GOT3 (cell line): ENCODE measurements at places on chromosomes 12 and 14.

DNA sequence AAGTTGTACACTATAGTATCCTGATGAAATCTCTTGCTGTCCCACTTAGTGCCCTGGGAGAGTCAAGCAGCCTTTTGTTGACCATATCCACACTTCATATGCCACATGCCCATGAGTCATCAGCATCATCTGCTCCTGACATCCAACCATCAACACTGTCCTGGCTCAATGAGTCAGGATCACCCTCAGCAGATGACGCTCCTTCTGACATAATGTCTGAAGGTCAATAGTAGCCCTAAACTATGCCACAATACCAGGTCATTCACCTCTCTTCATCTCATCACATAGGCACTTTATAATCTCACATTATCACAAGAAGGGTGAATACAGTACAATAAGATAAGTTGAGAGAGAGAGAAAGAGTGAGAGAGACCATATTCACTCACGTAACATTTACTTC, 369.0 kb upstream of the FAR2 start:
- DNase-seq: no peak

DNA sequence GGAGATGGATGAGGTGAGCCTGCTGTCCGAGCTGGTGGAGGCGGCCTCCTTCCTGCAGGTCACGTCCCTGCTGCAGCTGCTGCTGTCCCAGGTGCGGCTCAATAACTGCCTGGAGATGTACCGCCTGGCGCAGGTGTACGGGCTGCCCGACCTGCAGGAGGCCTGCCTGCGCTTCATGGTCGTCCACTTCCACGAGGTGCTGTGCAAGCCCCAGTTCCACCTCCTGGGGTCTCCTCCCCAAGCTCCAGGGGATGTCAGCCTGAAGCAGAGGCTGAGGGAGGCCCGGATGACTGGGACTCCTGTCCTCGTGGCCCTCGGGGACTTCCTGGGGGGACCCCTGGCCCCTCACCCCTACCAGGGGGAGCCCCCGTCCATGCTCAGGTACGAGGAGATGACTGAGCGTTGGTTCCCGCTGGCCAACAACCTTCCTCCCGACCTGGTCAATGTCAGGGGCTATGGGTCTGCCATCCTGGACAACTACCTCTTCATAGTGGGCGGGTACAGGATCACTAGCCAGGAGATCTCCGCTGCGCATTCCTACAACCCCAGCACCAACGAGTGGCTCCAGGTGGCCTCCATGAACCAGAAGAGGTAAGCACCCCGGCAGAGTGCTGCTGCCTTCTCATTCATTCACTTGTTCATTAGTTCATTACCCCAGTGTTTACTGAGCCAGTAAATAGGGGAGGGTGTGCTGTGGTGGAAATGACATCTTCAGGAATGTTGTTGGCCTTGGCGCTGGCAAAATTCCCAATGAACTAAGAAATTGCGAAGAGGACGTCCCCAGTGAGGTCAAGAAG, 774 bp upstream of the MANSC4 start:
- no peak for DNase-seq

DNA sequence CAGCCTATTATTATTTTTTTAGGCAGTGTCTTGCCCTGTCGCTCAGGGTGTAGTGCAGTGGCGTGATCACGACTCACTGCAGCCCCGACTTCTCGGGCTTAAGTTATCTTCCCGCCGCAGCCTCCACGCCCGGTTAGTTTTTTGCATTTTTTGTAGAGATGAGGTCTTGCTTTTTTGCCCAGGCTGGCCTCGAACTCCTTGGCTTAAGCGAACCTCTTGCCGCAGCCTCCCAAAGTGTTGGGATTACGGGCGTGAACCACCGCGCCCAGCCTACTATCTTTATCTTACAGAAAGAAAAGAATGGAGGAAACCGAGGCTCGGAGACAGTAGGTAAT, 507 bp upstream of the PTPN11 start:
- DNase-seq: no peak

DNA sequence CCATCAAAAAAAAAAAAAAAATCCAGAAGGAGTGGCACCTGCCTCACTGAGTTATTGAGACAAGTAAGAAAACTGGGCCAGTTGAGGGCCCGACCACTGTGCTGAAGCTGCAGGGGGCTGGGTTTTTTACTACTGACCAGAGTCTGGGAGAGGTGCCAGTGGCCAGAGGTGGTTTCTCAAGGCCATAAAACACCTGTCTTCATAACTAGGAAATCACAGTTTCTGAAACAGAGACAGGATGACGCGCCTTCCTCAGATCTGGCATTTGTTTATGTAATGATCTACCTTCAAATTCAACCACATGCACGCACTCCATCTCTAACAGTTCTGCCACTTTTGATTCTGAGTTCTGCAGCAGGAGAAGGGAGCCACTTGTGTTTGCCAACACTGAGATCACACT, 12.7 kb downstream of the TSPAN11 start:
- DNase-seq: no peak

DNA sequence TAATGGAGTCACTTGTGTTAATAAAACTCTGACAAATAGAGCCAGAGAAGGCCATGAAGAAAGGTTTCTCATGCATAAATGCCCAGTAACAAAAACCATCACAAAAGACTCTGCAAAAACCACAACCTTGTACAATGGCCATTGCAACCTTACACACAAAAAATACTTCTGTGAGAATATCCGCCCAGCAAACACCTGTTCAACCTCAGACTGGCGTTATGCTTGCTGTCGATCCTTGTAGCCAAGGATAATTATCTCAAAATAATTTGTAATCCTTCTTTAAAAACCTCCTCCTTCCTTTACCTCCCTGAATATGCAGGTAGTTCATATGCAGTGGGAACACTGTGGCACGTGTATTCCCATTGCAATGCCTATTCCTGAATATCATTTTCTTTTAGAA, 157.1 kb downstream of the SLC41A2 start:
- no peak for DNase-seq

- DNase-seq: no peak
These were observed 100.5 kb downstream of the SPTSSA start for GRCh38 chr14:34361504-34362011.

DNA sequence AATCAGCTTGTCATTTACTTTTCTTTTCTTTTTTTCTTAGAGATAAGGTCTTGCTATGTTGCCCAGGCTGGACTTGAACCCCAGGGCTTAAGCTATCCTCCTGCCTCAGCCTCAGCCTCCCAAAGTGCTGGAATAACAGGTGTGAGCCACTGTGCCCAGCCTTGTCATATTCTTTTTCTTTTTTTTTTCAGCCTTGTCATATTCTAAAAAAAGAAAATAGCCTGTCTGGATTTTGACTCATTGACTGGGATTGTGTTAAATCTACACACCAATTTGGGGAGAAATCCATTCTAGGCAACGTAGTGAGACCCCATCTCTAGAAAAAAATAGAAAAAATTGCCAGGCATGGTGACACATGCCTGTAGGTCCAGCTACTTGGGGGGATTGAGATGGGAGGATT, 24.1 kb downstream of the ATP5MC2 start:
- no peak for DNase-seq

GRCh38 chr14:66920196-66920595, 269.0 kb upstream of the GARIN2 start:
- DNase-seq: no peak

- DNase-seq: no peak
These were observed 1.9 kb downstream of the TEAD4 start for GRCh38 chr12:2960996-2961616.

DNA sequence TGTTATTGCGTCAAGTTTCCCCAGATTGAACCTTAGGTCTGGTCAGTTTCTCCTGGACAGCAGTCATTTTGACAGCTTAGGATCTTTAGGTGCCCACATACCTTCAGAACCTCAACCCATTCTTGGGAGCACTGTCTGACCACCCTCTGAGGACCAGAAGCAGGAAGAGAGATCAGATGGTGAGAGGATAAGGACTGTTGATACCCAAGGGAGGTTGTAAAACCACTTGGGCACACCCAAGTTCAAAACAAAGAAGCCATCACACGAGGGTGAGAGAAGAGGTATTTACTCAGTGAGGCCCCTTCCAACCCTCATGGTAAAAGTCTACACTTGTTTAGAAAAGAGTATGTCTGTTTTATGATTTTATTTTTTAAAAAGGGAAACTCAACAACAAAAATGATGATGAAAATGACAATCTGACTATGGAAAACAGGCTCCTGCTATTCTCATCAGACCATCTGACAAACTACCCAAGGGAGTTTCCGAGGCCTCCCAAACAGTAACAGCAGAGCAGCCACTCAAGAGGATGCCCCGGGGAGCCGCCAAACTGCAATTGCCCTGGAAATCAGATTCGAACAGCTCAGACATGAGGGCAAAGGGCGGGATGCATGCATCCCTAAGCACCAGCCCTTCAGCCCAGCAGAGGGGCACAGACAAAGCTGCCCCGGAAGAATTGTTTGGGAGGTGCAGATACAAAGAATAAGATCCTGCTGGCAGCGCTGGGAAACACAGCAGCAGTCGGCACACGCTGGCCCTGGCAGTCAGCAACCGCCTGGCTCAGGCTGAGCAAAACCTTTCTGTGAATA, 162.6 kb upstream of the PLEKHG7 start:
- DNase-seq: no peak

GRCh38 chr12:8644345-8645248, 18.0 kb downstream of the MFAP5 start:
- no peak for DNase-seq

- no peak for DNase-seq
These were observed 13.9 kb downstream of the CSRP2 start for GRCh38 chr12:76864791-76865400.

DNA sequence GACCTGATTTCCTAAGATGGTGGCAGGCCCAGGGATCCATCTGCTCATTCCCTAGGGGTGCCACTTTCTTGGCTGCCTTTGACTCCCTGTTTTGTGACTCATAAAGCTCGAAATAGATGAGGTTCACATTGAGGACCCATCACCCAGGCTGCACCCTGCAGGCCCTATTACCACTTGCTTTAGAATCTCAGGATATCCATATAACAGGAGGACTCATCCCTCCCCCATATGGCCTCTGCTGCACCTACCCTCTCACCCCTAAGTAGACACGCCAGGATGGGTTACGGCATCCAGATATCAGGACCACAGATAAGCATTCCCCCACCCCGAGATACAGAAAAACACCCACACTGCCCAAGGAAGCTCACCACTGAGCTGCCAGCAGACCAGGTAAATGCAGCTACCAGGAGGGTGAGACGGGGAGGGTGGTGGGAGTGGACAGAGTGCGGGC, 155.7 kb downstream of the DPF3 start:
- DNase-seq: no peak

DNA sequence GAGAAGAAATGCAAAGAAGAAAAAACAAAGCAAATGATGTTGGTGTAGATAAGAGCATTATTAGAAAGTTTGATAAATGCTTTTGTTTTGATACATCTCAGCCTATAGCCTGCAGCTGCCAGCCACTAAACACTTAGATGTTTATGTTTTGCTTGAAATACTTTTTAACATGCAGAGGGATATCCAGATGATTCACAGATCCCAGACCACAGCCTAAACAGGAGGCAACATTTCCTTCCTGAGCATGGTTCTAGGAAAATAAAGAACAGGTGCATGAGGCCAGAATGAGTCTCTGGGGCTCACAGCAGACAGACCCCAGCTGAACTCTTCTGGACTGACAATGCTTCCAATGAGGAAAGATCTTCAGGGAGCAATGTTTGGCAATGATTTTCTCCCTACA, 103.7 kb upstream of the EEA1 start:
- no peak for DNase-seq

GRCh38 chr12:5723071-5723470, 222.0 kb downstream of the ANO2 start:
- DNase-seq: no peak

GRCh38 chr14:95730126-95730525, 16.2 kb upstream of the TCL1A start:
- DNase-seq: no peak

DNA sequence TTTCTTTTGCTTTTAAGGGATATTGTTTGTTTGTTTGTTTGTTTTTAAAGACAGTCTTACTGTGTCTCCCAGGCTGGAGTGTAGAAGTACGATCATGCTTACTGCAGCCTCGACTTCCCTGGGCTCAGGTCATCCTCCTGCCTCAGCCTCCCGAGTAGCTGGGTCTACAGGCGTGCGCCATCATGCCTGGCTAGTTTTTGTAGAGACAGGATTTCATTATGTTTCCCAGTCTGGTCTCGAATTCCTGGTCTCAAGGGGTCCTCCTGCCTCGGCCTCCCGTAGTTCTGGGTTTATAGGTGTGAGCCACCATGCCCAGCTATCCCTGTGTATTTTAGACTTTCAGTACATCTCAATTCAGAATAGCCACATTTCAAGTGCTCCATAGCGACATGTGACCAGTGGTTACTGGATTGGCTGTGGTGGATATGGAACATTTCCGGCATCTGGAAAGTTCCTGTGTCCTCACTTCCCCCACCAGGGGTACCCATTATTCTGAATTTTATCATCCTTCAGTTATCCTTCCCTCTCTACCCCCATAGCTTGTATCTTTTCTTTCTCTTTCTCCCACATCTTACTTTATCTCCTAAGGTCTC, 61.1 kb downstream of the HRK start:
- no peak for DNase-seq

DNA sequence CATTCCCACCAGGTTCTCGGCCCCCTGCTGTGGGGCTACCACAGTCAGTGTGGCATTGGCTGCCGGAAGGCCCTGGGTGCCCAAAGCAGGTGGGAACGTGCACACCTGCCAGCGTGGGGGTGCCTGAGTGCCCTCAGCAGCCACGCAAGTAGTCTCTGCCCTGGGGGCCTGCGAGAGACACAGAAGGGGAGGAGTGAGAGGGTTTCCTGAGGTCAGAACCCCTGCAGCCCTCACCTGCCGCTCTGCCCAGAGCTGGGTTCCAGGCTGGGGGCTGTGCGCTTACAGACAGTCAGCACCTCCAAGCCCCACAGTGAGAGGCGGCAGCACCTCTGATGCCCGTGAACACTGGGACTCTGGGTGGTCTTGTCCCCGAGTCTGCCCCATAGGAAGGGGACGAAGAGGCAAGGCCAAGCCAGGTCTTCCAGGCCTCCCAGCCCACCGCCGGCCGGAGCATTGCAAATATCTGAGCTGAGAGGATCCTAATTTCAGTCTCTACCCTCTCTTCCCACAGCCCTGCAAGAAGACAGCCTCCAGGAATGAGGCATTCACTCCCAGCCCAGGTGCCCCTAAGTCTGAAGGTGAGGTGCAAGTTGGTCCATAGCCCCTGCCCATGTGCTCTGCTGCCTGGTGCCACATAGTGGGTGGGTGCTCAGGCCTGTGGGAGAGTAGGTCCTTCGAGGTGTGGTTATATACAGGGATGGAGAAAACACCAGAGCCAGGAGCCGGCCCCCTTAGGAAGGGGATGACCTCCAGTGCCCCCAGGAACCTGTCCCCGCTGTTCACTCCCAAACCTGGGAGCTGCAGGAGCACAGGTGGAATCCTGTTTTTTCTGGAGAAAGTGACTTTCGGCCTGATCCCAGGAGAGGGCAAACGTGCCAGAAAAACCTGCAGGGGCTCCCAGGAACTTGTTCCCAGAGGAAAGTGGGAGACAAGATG, 291.1 kb upstream of the RTL1 start:
- DNase-seq: no peak

GRCh38 chr12:25957793-25958427, 572 bp upstream of the RASSF8 start:
- DNase-seq: no peak

GRCh38 chr12:63918800-63919300, 74.3 kb downstream of the SRGAP1 start:
- no peak for DNase-seq

- DNase-seq: no peak
These were observed 7.5 kb upstream of the ALDH2 start for GRCh38 chr12:111759271-111759670.

- DNase-seq: no peak
These were observed 863.2 kb downstream of the LRFN5 start for GRCh38 chr14:42469637-42470426.
